ENCODE measurements at places on chromosomes 13 and 19.

DNA sequence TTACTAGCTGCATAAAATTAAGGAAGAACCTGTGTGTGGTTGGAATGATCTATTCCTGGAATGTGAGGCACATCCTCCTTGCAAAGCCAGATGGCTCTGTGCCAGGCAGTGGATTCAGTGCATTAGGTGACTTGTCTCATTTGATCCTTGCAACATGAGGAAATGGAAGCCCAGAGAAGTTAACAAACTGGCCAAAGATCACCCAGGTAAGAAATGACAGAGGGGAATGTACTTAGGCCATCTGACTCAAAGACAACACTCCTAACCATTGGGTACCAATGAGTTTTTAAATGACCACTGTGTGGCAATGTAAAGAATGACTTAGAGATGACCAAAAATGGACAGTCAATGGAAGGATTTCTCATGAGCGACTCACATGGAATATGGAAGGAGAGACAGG lies 114.2 kb upstream of the RXFP2 start:
- DNase-seq, result peak; percentile 3

DNA sequence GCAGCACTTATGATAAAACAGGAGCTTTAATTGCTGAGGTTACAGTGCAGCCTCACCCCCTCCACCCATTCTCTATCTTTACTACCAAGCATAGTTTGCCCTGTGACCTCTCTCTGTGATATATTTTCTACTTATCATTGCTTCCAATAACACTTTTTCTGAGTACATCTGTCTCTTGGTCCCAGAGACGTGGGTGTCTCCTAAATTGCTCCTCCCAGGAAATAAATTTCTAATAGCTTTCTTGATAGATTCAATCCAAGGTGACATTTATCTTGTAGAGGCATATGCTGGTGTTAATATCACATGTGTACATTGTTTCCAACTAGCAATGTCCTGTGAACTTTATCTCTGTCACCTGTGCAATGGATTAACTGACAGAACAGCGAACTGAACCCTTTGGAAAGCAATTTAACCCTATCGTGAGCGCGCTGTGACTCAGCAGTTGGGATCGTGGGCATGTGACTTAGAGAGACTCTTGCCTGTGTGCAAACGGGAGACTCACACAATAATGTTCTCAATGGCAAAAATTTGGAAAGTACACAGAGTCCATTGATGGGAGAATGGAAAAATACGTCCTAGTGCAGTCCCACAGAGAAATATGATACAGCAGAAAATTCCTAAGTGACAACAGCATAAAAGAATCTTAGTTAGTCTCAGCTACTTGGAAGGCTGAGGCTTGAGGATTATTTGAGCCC lies 7.0 kb upstream of the MAP2K2 start:
- no peak for DNase-seq

DNA sequence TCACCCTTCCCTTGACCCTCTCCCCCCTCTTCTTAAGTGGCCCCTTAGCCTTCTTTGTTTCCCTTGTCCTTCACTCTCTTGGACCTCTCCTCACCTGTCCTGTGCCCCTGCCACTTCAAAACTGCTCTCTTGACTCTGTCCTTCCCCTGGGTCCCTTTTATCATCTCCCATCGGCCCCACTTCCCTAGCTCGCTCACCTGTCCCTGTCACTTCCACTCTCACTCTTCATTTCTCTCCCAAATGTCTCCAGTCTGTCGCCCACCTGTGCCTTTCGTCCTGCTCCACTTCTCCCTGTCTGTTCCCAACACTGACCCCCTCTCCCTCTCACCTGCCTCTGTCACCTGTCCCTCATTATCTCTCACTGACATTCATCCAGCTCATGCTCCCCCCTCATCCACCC lies 699 bp downstream of the IFNL1 start:
- no peak for DNase-seq

- DNase-seq, result peak; percentile 51
These were observed 18.3 kb upstream of the ENOX1 start for GRCh38 chr13:43805071-43805468.

- DNase-seq, result no peak
These were observed 213.1 kb downstream of the NHLRC3 start for GRCh38 chr13:39251340-39251739.

GRCh38 chr13:51630288-51630615 lies 46.0 kb downstream of the WDFY2 start:
- no peak for DNase-seq

- no peak for DNase-seq
These were observed 103.3 kb upstream of the ZNF507 start for GRCh38 chr19:32241932-32242710.

GRCh38 chr19:35290381-35291127 lies 1.4 kb upstream of the MAG start:
- DNase-seq, result no peak

DNA sequence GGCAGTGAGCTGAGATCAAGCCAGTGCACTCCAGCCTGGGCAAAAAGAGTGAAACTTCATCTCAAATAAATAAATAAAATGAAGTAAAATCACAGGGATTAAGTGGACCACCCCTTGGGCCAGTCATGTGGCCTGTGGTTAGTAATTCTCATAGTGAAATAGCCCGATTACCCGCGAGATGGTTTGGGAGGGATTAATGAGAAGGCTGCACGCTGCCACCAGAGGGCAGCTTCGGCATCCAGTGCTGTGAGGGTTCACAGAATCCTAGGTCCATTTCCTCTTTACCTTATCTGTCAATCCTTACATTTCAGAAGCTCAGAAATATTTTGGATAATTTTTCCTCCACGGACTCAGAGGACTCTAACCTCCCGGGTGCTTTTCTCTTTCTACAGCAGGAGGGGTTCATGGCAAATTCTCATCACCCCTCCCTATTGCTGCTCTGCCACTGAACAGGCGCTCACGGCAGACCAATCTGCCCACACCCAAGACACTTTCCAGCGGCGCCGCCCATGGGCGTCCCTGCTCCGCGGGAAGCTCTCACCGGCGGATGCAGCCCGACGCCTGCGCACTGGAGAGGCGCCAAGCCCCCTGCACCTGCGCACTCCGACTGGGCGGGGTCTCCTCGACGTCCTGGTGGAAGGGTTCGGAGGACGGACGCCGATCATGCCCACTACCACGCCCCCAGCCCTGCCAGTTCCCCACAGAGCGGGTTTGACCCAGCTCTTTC lies 11.0 kb downstream of the ZNF835 start:
- peak; percentile 12 for DNase-seq
